ENCODE measurements at places on chromosomes 6 and 20. TPM values are rescaled to one million over a fixed set of nuclear protein-coding genes. Genes with fewer than 3 reads are reported as not detected.
A peak's percentile ranks its signal among the peaks of the same experiment; 100 is the strongest.

The PTPRK gene
- 209 TPM for total RNA-seq

The POU5F1 gene
- total RNA-seq = 9.7 TPM

The C20orf202 gene
- 0.66 TPM for total RNA-seq

The CD24 gene
- total RNA-seq = 2,531 TPM

The KCNS1 gene
- total RNA-seq = 11.2 TPM

The HLA-DQA1 gene
- 38.8 TPM for total RNA-seq

The PLA2G7 gene
- 1.8 TPM for total RNA-seq

The TCP1 gene
- 131 TPM for total RNA-seq

The PROKR2 gene
- not detected for total RNA-seq

GRCh38 chr6:170093658-170094596 lies 197.0 kb downstream of the DLL1 start:
- no peak for DNase-seq

- DNase-seq = no peak
Measured at GRCh38 chr20:51331481-51331880, 211.0 kb downstream of the NFATC2 start.

- no peak for DNase-seq
Measured at GRCh38 chr6:119200512-119201175, 122.2 kb upstream of the FAM184A start.

DNA sequence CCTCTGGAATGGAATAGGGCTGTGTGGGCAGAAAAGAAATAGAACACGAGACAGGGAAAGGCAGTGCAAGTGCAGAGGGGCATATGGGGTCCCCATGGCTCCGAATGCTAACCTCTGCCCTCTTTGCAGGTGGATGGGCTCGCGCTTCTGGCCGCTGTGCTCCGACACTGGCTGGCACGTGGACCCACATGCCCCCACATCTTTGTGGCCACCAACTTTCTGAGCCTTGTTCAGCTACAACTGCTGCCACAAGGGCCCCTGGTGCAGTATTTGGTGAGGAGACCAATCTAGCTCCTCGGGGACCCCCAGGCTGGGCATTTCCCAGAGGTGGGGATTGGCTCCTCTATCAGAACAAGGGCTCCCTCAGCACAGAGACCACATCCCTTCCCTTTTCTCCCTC lies 1.1 kb upstream of the SAPCD1 start:
- DNase-seq = no peak

GRCh38 chr20:13382786-13383185 lies 161.7 kb downstream of the ISM1 start:
- DNase-seq = no peak

DNA sequence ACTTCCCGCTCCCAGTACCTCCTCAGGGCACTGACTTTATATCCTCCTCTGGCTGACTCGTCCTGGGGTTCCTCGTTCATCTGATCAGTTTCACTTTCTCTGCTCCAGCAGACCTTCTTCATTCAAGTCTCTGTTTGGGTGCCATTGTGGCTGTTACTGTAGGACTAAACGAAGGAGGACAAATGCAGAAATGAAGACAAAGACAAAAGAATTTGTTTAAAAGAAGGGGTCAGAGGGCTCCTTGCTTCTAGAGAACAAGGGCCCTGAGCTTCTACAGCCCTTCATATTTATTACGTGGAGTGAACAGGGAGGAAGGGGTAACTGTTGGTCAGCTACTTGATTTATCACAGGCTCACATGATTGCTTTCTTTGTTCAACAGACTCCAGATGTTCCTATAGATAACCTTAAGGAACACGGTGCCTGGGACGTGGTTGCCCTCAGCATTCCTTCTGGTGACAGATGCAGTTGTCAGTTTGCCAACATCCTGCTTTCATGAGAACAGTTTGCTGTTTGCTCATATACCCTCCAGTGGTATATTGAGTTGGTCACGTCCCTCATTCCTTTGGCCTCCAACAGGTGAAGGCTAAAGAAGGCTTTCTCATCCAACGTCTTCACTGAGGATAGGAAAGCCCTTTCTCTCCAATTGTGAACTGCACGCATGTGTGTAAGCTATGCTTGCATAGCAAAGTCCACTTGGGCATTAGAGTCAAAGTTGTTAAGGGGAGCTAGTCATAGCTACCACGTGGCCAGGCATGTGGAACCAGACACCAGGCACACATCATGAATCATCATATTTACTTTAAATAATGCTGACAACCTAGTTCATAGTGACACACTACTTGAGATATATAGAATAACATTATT lies 69.1 kb upstream of the BTN3A2 start:
- peak; percentile 75 for DNase-seq

GRCh38 chr6:41355952-41356351 lies 20.5 kb downstream of the NCR2 start:
- no peak for DNase-seq

- DNase-seq = no peak
Measured at GRCh38 chr20:23915844-23916243, 36.3 kb upstream of the CST5 start.

DNA sequence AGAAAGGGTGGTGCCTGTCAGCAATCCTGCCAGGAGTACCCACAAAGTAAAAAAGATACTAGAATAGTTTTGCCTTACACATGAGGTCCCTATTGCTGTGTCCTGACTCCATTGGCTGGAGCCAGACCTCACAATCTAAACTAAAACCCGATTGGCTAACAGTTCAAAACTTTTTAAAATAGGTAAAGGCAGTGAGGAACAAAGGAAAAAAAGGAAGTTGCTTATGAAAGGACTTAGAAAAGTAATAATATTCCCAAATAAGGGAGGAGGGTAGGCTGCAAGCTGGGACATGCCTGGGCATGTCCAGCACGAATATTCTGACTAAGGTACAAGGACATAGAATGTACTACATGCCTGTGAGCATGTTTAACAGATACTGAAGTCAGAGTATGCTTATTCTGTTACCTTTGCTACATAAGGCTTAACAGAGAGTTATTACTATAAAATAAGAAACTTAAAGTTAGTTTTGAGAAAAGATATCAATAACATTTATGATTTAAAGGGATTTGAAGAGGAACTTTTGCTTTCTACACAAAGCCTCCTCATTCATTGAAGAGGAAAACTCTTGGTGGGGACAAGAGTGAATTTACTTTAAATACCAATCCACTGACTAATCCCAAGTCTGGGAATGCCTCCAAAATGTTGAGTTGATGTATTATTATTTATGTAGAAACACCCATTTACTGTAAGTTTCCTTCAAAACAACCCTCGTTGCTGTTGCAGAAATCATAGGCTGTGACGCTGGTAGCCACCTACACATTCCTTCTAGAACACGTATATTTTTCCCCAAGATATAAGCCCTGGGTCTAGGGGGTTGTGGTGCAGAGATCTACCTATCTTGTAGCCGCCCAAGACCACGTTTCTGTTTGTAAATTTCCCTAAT lies 8.2 kb upstream of the MTHFD1L start:
- DNase-seq = no peak

GRCh38 chr6:37170273-37171200 lies 585 bp downstream of the PIM1 start:
- DNase-seq = peak; percentile 45

DNA sequence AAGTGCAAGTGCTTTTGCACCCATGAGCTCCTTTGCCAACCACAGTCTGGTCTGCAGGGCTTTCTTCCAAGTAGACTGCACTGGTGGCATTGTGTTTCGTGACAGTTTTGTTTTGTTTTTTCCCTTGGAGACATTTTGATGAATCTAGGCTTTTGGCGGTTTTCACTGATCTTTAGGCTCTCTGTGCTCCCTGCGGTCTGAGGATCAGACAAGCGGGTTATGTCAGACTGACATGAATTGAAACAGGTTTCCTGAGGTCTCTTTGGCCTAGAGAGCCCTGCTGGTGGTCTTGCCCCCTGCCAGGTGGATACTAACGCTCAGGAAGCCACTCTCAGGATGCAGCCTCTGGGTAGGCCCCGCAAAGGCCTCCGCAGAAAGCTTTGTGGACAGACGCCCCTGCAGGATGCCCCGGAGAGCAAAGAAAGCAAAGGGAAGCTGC lies 555.4 kb upstream of the AGPAT4 start:
- no peak for DNase-seq

DNA sequence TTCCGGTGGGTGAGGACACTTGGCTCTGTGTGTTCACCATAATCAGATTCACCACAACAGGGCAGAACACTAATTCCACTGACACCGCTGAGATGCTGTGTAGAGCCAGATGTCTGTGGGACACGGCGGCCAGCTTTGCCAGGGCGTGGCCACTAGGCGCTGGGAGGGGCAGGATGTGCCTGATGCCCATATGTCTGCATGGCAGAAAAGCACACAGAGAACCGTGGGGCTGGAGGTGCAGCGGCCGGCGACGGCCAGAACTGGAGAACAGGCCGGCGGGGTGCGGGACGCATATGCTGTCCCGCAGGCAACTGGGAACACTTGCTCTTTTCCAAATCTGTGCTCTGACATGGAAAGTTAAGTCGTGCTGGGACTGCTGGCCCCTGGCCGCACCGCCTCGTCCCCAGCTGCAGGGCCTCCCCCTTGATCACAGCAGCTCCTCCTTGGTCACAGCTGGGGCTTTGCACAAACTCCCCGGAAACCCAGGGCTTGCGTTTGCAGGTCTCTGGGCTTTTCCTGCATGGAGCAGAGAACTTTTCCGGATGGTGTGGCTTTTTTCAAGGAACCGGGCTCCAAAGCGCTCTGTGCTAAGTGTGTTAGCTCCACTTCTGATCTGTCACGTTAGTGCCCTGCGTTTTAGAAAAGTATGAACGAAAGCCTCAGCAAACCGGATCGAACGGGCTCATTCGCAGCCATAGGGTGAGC lies 31.1 kb downstream of the NTSR1 start:
- no peak for DNase-seq

- DNase-seq = no peak
Measured at GRCh38 chr6:51025082-51025777, 206.6 kb downstream of the TFAP2B start.

GRCh38 chr6:124947971-124948451 lies 14.2 kb upstream of the RNF217 start:
- DNase-seq = no peak

DNA sequence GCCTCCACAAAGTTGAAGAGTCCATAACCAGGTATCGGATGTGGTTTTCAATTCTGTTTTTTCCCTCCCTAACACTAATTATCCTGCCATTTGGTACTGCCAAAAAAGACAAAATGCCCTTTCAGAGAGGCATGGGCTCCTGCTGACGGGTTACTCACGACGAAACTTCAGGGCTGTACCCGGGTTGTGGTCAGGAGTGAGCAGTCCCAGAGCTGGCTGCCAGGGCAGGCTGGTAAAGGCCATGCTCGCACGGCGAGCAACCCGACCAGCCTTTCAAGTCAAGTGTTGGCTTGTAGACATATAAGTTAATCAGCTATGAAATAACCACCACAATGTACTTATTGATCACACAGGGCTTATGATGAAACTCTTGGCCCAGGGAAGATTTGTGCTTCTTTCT lies 152.5 kb downstream of the FOXC1 start:
- peak; percentile 76 for DNase-seq

DNA sequence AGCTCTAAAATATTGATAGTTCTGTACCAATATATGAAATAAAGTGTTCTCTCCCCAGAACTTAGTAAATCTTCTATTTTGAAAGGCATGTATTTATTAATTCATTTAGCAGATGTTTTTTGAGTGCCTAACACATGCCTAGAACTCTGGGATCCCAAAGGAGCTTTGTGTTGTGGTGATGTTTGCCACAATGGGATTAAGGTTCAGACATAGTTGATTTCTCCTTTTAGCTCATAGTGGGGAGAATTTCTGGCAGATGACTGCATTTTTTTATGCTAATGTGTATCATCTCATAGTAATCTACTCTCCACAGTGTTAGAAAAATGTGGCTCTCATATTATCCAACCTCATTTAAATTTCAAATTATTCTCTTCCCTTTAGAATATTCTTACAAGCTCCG lies 21.7 kb downstream of the MYB start:
- DNase-seq = no peak

- DNase-seq = no peak
Measured at GRCh38 chr20:12698817-12699216, 310.0 kb upstream of the SPTLC3 start.
